GM12892 (cell line): ENCODE measurements at places on chromosomes 5 and 9.

- DNase-seq, result no peak
Observed at GRCh38 chr9:70134360-70134759, 90.7 kb downstream of the MAMDC2 start.

GRCh38 chr9:105290954-105291353, 46.5 kb downstream of the SLC44A1 start:
- no peak for DNase-seq

- peak; percentile 10 for DNase-seq
Observed at GRCh38 chr9:14428781-14429230, 114.9 kb upstream of the NFIB start.

DNA sequence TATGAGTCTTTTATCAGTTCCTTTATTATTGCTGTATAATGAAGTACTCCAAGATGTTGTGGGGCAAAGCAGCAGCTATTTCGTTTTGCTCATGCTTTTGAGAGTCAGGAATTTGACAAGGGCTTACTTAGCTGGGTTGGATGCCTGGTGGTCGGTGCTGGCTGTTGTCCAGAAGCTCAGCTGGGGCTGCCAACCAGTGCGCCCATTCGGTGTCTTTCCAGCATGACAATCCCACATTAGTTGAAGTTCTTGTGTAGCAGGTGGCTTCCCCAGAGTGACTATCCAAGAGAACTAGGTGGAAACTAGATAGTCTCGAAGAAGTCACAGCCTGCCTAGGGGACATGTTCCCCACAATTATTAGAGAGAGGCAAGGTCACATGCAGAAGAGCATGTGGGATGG, 3.4 kb upstream of the FLT4 start:
- no peak for DNase-seq

DNA sequence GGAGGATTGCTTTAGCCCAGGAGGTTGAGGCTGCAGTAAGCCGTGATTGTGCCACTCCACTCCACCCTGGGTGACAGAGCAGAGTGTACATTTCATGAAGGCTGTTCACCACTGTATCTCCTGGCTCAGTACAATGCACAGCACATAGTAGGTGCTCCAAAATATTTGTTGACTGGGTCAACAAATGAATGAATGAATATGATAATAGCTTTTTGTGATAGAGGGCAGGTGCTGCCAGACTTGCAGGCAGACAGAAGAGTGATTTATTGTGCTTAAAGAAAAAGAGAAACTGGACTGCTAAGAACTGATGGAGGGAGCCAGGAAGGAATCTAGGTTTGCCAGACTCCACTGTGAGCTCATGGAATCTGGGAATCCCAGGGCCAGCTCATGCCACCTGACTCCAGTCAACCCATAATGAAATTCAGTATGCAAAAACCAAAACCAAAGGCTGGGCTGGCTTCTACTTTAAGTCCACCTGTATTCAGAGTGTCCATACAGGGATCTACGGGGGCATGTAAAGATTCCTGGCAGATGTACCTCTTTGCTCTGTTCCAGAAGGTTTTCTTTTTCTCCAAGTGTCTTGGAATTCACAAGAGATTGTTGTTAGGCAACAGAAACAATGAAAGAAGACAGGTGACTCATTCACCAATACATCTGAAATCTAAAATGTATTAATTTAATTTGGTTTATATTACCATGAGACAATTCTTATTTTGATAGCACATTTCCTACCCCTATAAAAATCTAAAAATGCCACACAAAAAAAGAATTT, 15.5 kb upstream of the CTNNA1 start:
- DNase-seq, result no peak

- peak; percentile 21 for DNase-seq
Observed at GRCh38 chr5:64690417-64691151, at the start of gene SHISAL2B. Gene SHISAL2B (plus strand): TSS chr5:64690503. CDS start chr5:64690624, 121 bp downstream.

DNA sequence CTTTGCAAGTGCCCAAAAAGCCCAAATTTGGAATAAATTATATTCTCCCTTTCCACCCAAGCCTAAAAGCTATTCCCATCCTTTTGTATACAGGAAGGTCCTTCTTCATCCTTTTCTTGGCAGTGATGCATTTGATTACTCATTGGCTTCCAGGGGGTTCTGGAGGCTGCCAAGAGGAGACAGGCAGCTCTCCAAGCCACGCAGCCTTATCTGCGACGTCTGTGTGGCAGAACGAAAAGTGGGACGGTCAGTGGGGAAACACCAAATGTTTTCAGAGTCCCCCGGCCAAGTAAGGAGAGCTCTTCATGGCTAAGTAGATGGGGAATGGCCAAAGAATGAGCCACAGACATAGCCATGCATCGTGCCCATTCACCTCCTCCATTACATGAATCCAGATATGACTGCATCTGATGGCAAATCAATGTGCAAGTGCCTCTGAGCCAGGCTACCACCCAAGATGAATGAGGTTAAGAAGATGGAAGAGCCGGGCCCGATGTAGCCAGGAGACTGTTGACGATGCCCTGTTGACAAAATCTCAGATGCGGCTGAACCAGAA, 12.1 kb downstream of the ADAM19 start:
- DNase-seq, result no peak

DNA sequence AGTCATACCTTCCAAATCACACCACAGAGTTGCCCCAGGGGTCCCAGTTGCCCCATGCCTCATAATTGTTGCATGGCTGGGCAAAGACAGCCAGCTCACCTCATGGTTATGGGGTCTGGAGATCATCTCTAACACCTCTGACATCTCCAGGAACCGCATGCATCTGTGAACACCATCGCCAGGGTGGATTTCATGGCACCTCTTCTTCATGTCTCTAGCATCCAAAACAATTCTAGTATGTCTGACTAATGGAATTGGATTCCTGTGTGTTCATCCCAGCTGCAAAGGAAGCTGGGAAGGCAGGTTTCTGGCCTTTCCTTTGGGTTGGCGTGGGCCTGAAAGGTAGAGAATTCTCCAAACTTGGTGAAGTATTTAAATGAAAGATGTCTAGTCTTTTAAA, 122.3 kb upstream of the ABCA1 start:
- no peak for DNase-seq

DNA sequence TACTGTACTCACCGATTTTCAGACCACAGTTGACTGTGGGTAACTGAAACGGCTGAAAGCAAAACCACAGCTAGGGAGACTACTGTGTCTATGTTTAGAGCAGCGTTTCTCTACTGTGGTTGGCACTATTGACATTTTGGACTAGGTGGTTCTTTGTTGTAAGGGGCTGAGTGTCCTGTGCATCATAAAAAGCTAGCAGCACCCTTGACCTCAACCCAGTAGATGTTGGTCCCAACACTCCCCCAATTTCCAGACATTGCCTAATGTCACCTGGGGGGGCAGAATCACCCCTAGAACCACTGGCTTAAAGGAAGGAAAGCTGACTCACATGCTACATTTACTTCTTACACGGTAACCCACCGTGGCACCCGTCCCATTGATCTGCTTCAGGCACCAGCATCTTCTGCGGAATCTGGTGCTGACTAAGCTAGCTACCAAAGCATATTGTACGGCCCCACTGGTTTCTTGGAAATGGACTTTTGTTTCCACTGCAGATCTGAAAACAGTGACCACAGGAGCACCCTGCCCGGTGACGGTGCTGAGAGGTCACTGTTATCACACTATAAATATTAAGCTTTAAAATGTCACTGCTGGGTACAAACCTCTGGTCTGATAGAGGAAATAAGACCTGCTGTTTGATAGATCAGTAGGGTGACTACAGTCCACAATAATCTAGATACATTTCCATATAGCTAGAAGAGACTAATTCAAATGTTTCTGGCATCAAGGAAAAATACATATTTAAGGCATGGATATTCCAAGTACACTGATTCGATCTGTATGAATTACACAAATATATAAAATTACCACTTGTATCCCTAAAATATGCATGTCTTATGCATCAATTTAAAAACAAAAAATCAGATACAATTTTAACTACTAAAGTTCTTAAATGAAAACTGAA, 151.4 kb downstream of the HSD17B3 start:
- no peak for DNase-seq

- no peak for DNase-seq
Observed at GRCh38 chr5:161924270-161924669, 76.3 kb downstream of the GABRA1 start.

- no peak for DNase-seq
Observed at GRCh38 chr5:172497591-172498255, 43.4 kb upstream of the SH3PXD2B start.

GRCh38 chr9:8963885-8964284, 1164.3 kb upstream of the DMAC1 start:
- no peak for DNase-seq

GRCh38 chr5:31886206-31886605, 247.3 kb downstream of the PDZD2 start:
- no peak for DNase-seq

GRCh38 chr5:150066901-150067396, 19.4 kb downstream of the CSF1R start:
- DNase-seq, result no peak

GRCh38 chr5:168765551-168766425, 186.6 kb upstream of the PANK3 start:
- no peak for DNase-seq

GRCh38 chr9:114383521-114384231, 4.1 kb downstream of the AKNA start:
- no peak for DNase-seq

- no peak for DNase-seq
Observed at GRCh38 chr5:132315529-132316067, 21.4 kb downstream of the SLC22A4 start.

DNA sequence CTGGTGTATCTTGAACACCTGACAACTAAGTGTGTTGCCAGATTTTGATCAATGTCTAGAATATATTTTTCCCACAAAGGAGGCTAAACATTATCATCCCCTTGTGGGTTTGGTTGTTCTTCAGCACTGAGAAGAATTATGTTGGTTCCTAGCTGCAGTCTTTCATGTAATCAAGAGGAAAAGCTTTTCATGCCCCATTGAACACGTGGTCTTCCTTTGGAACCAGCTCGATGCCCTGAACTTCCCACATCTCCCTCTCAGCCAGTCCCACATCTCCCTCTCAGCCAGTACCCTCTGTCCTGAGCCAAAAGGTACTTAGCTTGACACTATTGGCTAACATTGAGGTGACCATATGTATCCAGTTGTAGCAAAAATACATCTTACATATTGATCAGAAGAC, 36.7 kb upstream of the ZSWIM6 start:
- no peak for DNase-seq

GRCh38 chr5:172953776-172954675, 5.2 kb upstream of the RPL26L1 start:
- DNase-seq, result no peak

DNA sequence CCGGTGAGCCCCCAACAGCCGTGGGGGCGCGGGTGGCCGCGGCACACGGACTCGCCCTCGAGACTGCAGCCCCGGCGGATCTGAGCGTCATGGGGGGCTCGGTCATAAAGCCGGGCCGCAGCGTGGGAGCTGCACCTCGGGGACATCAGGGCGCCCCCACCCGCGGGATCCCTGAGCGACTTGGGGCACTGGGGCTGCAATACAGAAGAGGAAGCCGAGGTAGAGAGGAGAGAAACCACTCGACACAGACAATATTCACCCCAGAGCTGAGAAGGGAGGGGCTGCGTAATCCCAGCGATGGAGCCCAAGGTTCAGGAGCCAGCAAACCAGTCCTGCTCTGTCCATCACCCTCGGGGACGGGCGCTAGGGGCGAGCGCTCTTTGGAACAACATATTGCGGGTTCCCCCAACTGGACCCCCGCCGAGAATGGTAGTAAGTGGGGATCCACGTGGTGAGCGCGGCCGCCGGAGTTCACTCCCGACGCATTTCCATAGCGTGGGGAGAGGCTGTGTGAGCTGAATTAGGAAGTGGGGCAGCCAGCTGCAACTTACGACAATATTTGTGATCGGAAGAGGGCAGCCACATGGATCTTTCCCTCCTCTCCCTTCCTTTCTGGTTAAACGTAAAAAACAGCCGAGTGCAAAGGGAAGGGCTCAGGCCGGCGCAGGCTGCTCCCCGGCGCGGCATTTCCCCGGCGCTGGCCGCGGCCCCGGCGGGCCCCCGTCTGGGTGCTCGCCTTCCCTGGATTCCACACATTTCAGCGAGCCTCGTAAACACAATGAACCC, 9.9 kb downstream of the PTCH1 start:
- DNase-seq, result peak; percentile 25

DNA sequence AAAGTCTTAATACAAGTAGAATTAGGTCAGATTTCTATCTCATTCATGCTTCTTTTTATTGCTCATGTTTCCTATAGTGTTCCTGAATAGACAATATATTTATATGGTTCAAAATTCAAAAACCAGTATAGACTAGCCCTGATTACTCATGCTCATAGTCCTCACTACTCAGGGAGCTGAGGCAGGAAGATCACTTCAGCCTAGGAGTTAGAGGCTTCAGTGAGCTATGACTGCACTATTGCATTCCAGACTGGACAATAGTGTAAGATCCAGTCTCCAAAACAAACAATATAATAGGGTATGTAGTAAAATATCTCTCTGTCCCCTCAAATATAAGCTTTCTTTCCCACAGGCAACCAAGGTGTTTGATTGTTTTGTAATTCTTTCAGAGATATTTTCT, 2.4 kb downstream of the ANKRD31 start:
- no peak for DNase-seq

DNA sequence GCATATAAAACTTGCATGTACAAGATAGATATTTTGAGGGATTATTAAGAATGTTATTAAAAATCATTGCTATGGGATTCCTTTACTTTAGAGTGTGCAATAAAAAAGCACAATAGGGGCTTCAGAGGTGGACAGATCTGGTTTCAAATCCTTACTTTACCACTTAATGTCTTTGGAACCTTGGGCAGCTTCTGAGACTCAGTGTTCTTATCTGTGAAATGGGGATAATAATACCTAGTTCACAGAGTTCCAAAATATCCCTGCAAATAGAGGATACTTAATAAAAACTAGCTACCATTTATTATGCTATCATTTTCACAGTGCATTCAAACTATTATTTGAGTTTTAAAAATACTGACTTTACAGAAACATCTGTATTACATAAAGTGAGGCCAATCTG, 23.3 kb upstream of the PANK3 start:
- DNase-seq, result no peak

DNA sequence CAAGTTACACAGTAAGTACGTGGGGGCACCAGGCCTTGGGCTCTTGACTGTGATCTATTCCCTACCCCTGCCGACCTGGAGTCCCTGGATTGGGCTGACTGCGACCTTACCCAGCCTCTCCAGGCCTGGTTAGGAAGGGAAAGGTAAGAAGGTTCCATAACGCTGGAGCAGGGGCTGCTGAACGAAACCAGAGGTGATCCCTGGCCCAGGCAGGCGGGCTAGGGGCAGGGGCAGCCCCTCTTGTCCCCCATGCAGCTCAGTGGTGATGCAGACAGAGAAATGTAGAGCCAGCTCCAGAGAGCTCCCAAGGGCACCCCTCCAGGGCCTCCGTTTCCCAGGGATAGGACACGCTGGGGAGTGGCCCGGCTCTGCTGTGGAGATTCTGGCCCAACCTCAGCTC, 14.1 kb downstream of the PRRX2 start:
- no peak for DNase-seq

GRCh38 chr9:33465596-33466564, 7.8 kb downstream of the NOL6 start:
- DNase-seq, result peak; percentile 8
